Epithelial cell of esophagus (primary cell): ENCODE measurements at places on chromosomes 5 and 9.

- DNase-seq, result no peak
These were observed 128.5 kb downstream of the RGS3 start for GRCh38 chr9:113591899-113592625.

DNA sequence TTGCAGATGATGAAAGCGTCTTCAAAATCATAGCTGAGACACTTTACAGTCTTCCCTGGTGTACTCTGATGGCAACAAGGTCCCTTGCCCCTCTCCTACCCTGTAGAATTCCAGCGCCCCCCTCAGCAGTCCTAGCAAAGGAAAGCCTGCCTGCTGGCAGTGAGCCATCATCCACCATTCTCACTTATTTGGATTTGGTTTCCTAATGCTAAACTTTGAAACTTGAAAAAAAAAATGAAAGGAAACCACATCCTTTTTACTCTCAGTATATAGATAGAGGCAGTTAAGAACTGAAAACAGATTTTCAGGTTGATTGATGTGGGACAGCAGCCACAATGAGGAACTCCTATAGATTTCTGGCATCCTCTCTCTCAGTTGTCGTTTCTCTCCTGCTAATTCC lies at the start of gene GZMA:
TSS of gene GZMA (plus strand) at position 299 of the 400 bp plus-strand sequence. CDS start at position 336, 37 bp downstream.
- DNase-seq, result no peak

GRCh38 chr5:151758141-151758429 lies 346 bp downstream of the ATOX1 start:
- DNase-seq, result no peak

DNA sequence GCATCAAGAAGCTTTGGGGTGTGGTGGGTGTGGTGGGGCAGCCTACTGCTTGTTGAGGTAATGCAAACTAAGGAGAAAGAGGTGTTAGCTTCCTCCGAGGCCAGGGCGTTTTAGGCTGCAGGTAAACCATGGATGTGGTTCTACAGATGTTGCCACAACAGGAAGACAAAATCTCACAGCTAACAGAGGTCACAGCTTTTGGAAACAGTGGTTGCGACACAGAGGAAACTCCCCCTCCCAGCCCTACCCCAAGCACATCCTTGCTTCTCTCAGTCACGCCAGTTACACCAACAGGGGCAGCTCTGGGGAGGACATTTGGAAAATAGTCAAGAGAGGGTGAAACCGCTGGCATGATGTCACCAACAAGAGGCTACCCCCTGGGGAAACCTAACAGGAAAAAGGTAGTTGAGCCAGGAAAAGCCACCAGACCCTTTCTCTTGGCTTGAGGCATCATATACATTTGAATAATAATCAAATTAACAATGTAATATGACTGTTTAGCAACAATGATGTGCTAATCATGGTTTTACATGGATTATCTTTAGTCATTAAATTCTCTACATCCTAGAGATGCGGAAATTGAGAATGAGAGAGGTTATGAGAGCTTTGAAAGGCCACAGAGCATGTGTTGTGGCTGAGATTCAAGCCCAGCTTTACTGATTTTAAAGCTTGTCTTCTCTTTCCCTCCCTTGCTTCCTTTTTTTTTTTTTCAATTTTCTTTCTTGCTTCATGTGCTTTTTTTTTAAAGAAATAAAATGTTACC lies 82.2 kb upstream of the IL12B start:
- DNase-seq, result peak; percentile 46

DNA sequence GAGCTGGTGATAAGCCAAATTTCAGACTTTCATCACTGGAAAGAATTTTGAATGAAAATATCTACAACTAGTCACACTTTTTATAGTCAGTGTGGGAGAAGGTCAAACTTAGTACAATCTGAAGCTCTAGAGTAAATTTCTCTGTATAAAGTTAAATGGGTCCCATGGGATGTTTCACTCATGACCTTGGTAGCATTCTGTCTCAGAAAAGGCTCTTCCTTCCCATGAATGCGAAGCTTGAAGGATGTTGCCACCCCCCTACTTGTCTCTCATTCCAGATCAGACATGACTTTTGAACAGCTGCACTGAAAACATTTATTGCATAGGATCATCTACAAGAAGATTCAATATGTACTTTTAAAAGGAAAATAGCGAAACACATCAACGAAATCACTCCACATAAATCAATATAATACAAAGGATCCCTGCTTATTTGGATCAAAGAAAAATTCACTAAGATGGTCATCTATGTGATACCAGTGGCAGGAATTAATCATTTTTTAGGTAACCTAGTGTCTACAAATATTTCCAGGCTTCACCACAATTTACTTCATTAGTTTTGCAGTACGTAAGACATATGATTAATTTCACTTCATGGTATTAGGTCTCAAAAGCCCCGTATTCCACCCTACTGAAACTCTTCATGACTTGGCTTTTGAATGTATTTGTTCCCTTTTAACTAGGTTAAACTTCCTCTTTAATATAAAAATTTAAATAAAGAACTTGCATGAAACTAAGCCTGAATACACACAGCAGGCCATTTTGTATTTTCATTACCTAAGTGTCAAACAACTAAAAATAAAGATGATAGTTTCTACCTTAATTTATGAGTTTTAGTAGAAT lies 4.4 kb downstream of the ST8SIA4 start:
- DNase-seq, result no peak

DNA sequence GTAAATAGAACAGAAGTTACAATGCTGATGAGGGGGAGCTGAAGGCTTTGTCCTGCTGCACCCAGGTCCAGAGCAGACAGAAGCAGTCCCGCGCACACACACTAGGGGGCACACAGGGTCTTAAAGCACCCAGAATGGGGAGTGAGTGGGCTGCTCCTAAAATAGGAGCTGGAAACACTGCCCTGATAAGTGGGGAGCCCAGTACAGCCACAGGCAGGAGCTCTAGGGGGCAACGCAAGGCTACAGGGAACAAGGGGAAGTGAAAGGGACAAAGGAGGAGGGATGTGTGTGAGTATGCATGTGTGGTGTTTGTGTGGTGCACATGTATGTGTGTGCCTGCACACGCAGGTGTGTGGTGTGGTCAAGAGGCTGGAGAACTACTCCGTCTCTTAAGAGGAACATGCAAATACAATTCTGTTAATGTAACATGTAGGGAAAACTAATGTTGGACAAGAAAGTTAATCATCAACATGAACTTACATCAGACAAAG lies 191.5 kb downstream of the ROR2 start:
- DNase-seq, result peak; percentile 52

GRCh38 chr5:152532714-152533113 lies 127.6 kb upstream of the NMUR2 start:
- DNase-seq, result peak; percentile 73

DNA sequence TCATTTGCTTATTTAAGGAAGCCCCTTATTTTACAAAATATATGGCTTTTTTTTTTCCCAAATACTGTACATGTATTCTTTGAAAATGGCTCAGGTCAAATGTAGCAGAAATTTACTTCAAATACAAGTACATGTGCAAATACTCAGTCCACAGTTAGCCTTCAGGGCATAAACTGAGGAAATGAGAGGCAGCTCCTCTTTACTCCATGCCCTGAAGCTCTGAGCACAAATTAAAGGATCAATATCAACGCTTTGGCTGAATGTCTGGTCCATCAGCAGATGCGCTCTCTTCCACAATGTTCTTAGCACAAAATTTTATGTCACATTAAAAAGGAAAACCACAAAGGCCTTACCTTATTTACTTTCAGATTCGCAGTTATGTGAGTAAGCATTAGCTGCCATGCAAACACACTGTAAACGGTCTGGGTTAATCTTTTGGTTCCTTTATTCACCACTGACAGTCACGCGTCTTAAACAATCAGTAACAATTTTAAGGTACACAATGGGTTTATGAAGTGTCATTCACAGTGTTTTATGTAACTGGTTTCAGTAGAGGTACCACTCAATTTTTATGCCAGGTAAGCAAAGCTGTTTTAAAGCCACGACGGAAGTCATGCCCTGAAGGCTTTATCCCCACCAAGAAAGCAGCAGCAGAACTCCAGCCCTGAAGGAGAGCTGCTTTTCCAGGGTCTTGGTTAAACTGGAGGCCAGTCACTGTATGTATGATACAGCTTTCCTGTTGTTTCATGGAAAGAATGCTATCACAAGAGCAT lies 103.4 kb downstream of the OTULIN start:
- peak; percentile 33 for DNase-seq

GRCh38 chr5:93236807-93237421 lies 344.1 kb downstream of the NR2F1-AS1 start:
- DNase-seq, result peak; percentile 86

DNA sequence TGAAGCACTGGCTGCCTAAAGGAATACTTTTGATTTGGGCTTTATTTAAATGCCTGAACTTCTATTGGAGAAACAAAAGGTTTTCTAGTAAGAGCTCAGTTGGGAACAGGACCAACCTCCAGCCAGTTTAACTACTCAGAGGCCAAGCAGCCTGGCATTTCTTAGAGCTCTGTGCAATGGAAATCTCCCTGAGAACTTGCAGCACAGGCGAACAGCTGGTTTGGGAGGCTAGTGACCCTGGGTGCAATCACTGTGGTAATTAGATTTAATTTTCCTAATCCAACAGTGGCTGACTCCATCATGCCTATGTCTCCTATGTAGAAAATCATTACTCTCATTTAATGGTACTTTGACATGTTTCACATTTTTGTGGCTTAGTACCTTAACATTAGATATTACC lies 1.0 kb upstream of the CDH6 start:
- no peak for DNase-seq

DNA sequence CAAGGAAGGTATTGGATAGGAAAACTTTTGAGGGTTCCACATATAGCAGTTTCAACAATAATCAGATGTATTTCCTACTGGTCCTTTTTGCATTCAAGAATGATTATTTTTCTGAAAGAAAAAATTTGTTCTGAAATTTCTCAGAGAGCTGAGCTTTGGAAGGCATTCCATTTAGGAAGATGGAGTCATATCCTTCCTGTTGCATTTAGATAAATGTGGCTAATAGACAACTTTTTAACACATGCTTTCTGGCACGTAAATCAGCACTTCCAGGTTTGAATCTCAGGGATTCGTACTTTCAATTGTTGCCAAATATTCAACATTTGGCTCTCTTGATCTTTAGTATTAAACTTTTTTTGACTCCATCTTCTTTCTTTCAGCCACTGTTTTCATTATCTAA lies 24.8 kb upstream of the TLR4 start:
- DNase-seq, result no peak

GRCh38 chr9:6024035-6024554 lies 8.7 kb upstream of the RANBP6 start:
- DNase-seq, result peak; percentile 31

GRCh38 chr9:68710111-68710471 lies 5.1 kb downstream of the PIP5K1B start:
- DNase-seq, result no peak

GRCh38 chr9:4774209-4774608 lies 18.5 kb upstream of the RCL1 start:
- DNase-seq, result no peak

DNA sequence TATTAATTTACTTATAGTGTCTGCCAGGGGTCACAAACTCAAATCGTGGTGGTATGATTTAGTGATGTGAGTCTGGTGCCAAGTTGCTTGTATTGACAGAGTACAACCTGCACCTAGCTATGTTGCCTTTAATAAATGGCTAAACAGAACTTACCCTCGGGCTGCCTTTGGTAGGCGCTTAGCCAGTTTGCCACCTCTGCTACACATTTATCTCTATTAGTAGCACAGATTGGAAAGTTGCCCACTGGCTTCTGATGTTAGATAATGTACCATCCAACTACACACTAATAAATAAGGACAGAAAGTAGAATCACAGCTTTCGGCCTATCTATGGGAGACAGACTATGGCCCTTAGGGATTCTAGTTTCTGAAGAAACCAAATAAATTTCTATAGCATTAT lies 368.4 kb downstream of the MAN2A1 start:
- DNase-seq, result no peak

DNA sequence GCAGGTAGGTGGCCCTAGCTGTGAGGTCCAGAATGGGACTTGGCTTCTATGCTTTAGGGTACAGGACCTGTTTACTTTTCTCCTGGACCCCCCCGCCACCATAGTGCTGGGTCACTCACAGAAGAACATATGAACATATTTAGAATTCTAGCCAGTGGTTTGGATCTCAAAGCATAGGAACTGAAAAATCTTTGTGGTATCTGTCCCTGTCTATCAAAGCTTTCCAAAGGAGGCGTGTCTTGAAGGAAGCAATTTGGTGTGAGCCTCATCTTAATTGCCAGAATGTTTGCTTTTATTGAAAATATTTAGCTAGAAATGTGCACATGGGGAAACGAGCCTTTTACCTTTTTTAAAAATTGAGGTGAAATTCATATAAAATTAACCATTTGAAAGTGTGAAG lies 6.2 kb downstream of the PHF2 start:
- DNase-seq, result no peak

DNA sequence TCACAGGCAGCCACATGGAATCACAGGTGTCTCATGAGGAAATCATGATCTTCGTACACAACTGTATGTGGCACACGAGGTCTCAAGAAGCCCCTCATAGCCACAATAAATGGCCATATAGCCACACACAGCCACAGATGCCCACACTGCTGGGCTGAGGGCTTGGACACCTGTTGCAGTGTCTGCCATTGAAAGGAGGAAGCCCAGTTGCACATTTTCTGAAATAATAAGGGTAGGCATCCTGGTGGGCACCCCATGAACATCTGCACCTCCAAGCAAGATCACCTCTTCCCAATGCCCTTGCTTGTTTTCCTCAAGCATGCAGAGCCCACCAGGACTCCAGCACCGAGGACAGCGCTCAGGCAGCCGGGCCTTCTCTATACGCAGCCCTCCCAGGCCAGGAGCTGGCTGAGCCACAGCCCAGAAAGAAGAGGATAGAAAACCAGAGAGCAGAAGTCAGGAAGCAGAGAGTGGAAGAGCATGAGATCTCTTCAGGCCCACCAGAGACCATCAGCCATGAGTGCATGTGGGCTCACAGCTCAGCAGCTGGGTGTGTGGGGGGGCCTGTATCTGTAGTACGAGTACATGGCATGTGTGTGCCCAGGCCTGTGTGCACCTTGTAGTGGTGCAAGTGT lies 1.0 kb upstream of the ACSL6 start:
- DNase-seq, result peak; percentile 74

- DNase-seq, result peak; percentile 86
These were observed 36.2 kb upstream of the ADAM19 start for GRCh38 chr5:157611571-157612476.

DNA sequence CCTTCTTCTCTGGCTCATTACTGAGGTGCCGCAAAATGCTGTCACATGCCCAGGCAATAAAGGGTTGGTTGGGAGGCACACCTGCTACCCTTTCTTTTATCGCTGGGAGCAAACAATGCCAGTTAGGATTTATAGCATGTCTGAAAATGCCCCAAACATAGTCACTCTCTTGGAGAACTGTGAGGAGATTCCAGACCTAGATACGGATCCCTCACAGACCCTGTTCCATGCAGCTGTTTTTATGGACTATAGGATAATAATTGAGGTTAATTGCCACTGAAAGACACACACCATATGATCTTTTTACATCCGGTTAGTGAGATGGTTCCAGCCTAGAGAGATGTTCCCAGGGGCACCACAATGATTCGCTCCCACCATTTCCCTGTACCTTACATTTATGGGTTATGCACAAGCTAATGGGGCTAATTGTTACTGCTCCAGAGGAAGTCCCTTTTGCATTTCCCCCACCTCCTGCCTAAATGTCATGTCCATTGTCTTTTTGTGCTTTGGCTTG lies 318.1 kb downstream of the PIK3R1 start:
- no peak for DNase-seq

- DNase-seq, result no peak
These were observed 26.6 kb downstream of the PALM2AKAP2 start for GRCh38 chr9:109806506-109807115.
